Activated T-cell treated with anti-CD3 and anti-CD28 coated beads for 48 hours (primary cell): ENCODE measurements at places on chromosomes 11 and 22.

DNA sequence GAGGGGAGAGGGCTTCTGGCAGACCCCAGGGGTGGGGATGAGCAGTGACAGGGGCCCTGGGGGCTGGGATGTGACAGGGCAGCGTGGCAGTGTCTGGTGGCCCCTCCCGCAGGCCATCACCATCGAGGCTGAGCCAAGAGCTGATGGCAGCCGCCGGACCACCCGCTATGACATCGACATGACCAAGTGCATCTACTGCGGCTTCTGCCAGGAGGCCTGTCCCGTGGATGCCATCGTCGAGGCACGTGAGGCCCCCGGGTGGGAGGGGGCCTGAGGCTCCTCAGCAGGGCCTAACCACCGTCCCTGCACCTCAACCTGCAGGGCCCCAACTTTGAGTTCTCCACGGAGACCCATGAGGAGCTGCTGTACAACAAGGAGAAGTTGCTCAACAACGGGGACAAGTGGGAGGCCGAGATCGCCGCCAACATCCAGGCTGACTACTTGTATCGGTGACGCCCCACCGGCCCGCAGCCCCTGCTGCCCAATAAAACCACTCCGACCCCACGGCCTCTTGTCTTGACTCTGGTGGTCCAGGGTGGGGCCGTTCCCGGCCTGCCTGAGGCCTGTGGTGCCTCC lies 2.6 kb upstream of the TCIRG1 start:
- DNase-seq, result no peak

- DNase-seq, result peak; percentile 31
Measured at GRCh38 chr22:38756711-38757463, 1.1 kb upstream of the SUN2 start.

GRCh38 chr11:80621871-80622270 lies 1181.0 kb upstream of the TENM4 start:
- DNase-seq, result no peak

DNA sequence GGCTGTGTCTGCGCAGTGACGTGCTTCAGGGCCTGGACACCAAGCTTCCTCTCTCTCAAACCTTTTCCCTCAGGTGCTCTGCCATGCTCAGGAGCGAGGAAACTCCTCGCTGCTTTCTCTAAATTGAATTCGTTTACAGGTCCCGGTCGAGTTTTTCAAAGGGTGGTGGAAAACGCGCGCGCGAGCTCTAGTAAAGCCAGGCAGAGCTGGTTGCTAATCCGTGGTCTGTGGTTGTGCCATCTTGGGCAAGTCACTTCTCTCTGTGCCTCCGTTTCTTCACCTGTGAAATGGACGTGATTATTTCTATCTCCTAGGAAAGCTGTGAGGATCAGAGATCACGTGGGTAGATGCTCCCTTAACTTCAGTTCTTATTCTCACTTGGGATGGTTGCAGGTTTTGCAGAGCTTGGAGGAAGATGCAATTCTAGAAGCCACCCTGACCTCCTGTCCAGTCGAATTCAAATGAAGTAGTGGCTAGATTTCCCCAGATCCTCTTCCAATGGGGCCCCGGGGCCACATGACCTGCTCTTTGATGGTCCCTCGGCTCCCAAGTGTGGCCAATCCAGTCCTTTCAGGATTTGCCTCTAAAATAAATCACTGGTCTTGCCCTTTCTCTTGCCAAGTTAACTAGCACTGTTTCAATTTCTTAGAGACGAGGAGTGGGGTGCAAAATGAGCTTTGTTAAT lies 10.5 kb upstream of the ALX4 start:
- no peak for DNase-seq

DNA sequence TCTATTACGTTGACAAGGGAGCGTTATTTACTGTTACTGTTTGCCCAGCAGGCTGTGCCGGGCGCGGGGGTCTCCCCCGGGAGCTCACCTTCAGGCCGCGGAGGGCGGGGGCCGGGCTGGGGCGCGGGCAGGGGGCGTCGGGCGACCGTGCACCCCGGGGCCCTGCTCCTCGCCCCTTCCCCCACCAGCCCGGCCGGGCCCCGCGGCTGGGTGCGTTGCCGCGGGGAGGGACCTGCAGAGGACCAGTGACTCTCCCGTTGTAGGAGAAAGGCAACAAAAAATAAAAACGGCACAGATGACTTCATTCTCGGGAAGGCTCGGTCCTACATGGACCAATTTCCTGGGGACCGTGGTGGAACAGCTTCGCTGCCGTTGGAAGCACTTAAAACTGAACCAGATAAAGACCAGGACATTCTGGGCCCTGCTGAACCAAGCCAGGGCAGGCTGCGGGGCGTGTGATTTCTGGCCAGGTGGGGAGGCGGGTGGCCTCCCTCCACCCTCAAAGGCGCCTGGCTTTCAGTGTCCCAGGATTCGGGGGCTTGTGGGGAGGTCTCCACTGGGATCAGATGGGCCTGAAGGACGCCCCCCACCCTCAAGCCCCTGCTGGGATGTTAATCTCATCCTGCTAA lies 57.4 kb downstream of the IGLL1 start:
- DNase-seq, result no peak

DNA sequence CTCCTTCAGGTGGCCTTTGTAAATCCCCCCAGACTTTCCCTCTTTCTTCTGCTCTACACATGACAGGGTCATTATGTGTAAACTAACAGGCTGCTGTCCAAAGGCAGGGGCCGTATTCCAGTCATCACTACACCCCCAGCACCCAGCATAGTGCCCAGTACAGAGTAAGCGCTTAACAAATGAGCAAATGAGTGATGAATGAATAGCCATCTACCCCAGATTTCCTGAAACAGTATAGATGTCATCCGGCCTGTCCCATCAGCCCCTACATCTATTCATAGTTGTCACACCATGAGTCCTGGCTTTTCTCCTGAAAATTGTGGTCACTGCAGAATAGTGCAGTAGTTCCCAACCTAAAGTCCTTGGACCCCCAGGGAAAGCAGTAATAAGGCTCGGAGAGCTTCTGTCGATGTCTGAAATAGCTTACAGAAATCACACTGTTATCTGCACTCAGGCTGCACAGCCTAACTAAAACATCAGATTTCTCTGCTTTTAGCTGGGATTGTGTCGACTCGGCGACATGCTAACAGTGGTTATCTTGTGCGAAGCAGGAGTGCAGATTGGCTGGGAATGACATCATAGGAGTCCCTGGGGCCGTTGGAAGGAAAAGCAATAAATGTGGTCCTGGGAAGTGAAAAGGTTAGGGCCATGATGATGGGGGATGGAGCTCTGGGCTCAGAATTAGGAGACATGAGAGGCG lies 143.8 kb upstream of the NECTIN1 start:
- DNase-seq, result no peak

- DNase-seq, result no peak
Measured at GRCh38 chr11:8063324-8063723, 17.7 kb upstream of the TUB start.

- DNase-seq, result no peak
Measured at GRCh38 chr22:44358709-44359440, 46.1 kb upstream of the SHISAL1 start.

DNA sequence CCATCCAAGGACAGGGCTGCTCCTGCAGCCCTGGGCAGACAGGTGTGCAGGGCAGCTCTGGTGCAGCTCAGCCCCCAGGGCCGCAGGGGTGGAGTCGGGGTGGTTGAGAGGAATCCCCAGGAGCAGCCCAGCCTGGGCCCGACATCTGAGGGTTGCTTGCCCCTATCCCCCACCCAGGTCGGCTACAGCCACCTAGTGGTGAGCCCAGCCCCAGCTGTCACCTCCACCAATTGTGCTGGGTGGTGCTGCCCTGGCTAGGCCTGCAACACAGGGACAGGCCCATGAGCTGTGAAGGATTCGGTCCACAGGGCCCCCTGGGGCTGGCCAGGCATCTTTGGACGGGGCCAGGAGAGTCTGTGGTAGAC lies 29.6 kb downstream of the RTN4R start:
- DNase-seq, result peak; percentile 59

DNA sequence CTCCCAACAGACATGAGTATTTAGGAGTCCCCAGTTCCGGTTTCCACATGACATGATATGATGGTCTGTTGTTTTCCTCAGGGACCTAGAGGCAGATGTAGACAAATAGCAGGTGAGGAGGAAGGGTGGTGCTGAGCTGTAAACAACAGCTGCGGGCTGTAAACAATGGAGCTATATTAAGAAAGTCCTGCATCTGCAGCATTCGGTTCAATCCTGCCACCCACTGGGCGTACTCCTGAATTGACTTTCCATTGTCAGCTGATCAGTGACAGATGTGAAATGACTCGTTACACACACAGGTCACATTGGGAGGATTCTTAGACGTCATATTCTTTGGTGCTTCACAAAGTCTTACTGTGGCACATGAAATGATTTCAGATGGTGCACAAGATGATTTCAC lies 26.8 kb upstream of the RAG1 start:
- DNase-seq, result no peak

GRCh38 chr22:33880986-33881385 lies 39.3 kb downstream of the LARGE1 start:
- no peak for DNase-seq

- DNase-seq, result peak; percentile 60
Measured at GRCh38 chr11:74024261-74025029, 15.6 kb upstream of the UCP3 start.

DNA sequence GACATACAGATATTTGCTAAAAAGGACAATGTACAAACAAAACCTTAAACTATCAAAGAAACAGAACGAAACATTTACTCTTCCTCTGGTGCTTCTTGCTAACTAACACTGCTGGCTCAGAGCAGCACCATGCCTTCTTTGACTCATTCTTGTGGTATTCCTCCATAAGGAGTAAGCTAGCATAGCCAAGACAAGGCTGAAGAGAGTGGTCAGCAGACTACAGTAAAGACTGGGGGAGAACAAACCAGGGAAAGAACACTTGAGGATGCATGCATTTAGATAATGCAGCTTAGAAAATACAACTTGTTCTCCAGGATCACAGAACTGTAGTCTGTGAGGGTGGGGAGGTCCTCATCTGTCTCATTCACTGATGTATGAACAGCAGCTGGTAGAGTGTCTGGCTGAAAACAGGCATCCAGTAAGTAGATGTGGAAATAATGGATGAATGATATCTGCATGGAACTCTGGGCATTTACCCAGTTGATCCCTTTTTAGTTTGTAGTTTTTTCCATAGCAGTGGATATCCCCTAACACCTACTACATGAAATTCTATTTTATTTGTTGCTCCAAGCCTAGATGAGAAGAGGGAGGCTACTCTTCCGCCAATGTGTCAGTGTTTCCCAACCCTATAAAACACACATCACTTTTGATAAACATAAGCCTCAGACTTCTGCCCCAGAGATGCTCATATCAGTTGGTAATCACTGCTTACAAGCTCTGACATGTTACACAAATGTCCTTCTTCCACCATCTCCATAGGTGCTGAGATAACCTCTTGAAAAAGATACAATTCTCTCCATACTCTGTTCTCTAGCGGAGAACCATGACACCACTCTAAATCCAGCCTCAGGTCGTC lies 7.3 kb downstream of the SNX19 start:
- DNase-seq, result no peak

GRCh38 chr11:20131788-20132666 lies 28.2 kb downstream of the DBX1 start:
- peak; percentile 37 for DNase-seq

- no peak for DNase-seq
Measured at GRCh38 chr11:119626197-119626841, 102.7 kb downstream of the NECTIN1 start.

DNA sequence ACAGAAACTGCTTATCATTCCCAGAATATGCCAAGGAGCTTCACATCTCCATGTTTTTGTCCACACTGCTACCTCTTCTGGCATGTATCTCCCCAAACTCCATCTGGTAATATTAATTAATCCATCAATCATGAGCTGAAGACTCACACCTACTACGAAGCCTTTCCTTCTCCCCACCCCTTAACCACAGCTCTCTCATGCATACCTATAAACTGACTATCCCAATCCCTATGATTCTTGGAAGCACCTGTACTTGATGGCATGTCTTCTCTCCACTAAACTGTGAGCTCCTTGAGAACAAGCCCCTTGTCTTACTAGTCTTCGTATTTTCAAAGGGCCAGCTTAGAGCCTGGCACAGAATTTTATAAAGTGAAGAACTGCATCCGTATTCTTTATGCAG lies 47.3 kb downstream of the RELT start:
- DNase-seq, result no peak

DNA sequence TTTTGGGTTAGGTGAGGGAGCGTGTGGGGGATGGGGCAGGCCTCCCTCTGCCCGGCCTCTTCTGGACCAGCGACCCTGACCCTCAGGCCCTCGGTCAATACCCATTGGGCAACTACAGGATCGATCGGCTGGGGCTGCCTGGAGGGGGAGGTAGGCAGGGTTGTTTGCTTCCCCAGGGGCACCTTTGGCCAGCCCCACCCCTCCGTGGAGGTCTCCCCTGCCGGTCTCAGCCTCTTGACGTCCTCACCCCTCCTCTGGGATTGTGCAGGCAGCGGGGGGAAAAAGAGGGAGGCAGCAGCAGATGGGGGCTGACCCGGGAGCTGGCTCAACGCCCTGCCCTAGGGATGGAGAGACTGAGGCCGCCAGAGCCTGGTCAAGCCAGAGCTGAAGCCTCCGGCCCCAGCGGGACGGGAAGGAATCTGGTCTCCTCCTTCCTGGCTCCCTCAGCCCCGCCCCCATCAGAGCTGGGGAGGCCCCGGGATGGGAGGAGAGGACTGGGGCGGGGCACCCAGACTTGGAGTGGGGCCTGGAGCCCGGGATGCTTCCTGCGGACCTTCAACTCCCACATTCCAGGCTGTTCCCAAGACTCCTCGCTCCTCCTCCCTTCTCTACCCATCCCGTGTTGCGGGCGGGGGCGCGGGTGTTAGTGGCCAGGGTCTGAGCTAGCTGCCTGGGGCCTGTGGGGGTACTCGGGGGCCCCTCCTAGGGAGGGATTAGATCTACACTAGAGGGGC lies 14.4 kb upstream of the CDC42EP1 start:
- no peak for DNase-seq

DNA sequence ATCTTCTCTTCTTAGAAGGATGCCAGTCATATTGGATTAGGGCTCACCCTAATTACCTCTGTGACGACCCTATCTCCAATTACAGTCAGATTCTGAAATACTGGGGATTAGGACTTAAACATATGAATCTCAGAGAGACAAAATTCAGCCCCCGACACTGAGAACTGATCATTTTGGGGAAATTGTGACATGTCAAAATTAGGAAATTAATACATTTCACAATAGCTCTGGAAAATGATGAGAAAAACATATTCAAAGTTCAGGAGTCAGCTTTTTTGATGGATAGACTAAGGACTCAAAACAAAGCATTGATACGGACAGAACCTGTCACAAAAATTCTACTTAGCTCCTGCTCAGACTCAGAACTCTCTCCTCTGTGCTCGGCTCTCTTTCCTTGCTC lies 40.8 kb downstream of the COMMD9 start:
- DNase-seq, result no peak

DNA sequence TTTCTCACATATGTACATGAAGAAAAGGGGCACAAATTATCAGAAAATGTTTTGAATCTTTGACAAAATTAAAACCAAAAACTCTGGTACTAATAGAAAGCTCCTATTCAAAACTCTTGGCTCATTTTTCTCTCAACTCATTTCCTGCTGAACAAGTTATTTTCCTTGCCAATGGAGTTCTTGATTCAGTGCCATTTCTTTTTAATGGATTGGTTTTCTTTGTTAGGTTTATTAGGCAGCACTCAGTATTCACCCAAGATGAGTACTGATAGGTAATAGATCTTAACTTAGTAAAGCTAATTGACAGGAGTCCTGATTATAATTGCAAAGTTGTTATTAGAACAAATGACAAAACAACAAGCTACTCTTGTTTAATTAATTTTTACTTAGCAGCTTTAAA lies 279.4 kb upstream of the PDGFD start:
- no peak for DNase-seq

GRCh38 chr11:12454782-12455181 lies 77.4 kb downstream of the PARVA start:
- no peak for DNase-seq
